HAP-1 (cell line): ENCODE measurements at places on chromosomes 2 and 18.

GRCh38 chr2:80579756-80580155 lies 275.2 kb upstream of the LRRTM1 start:
- no peak for DNase-seq

DNA sequence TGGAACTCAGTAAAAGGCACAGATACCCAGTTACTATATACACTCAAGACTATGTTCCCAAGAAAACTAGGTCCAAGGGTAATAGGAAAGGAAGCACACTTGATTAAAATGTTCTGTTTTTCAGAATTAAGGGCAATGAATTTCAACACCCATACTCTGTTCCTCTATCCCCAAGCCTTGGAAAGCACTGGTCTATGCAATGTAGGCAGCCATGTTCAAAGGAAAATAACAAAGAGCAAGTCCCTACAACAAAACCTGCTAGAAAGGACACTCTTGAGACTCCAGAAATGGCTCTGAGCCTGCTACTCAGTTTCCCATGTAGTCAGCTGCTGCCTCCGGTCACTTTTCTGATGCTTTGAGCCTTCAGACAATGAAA lies 6.8 kb downstream of the CYB5A start:
- DNase-seq = no peak

GRCh38 chr2:182631299-182631698 lies 84.8 kb upstream of the DNAJC10 start:
- no peak for DNase-seq

GRCh38 chr2:35114765-35115164 lies 1240.8 kb upstream of the CRIM1 start:
- DNase-seq = no peak

- DNase-seq = peak; percentile 89
Observed at GRCh38 chr2:66699793-66700676, 265.1 kb downstream of the MEIS1 start.

DNA sequence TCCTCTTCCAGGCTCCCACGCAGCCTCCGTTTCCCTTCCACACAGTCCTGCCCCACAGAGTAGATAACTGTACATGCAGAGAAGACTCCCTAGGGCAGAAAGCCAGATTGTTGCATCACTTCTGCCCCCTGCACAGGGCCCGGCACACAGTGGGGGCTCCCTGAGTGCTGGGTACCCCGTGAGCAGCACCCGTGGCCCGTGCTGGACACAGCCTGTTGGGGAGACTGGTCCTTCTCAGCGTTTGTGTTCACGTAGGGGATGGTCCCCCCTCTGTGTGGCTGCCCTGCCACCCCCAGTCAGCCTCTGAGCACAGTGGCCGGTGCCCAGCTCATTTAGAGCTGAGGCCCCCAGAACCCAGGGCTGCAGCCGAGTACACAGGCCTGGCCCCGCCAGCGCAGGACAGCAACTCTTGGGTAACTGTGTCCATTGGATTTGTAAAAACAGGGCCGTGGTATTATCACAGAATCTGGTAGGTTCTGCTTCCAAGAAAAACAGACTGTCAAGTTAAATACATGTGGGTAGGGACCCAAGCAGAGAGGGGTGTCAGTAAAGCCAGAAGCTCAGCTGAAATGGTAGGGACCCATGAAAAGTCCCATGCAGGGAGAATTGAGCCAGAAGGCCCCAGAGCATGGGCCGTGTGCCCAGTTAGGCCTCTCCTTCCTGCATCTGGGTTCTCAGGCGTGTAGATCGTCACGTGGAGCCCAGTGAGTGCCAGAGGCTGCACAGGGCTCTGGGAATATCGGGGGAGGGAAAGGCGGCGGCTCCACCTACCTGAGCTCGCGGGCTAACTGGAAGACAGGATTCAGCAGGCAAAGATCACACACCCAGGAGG lies 257.3 kb downstream of the ATAD2B start:
- DNase-seq = no peak

DNA sequence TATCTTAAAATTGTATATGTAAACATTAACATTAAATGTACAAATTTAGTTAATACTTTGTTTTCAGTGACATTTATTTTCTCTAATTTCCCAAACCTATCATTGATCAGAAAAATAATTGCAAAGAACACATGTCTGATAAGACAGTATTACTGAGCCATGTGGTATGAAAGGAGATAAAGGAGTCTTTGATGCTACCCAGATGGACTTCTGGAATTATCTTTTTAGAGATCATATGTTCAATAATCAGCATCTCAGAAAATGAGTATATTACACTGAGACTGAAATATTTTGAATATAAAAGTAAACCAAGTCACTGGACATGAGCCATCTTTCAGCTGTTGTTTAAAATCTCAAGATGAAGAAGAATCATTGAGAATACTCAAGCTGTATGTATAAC lies 153.3 kb downstream of the PHLPP1 start:
- DNase-seq = no peak

- DNase-seq = no peak
Observed at GRCh38 chr2:148046802-148047201, 25.9 kb downstream of the MBD5 start.

GRCh38 chr2:166088634-166089033 lies 39.2 kb downstream of the SCN1A start:
- no peak for DNase-seq

DNA sequence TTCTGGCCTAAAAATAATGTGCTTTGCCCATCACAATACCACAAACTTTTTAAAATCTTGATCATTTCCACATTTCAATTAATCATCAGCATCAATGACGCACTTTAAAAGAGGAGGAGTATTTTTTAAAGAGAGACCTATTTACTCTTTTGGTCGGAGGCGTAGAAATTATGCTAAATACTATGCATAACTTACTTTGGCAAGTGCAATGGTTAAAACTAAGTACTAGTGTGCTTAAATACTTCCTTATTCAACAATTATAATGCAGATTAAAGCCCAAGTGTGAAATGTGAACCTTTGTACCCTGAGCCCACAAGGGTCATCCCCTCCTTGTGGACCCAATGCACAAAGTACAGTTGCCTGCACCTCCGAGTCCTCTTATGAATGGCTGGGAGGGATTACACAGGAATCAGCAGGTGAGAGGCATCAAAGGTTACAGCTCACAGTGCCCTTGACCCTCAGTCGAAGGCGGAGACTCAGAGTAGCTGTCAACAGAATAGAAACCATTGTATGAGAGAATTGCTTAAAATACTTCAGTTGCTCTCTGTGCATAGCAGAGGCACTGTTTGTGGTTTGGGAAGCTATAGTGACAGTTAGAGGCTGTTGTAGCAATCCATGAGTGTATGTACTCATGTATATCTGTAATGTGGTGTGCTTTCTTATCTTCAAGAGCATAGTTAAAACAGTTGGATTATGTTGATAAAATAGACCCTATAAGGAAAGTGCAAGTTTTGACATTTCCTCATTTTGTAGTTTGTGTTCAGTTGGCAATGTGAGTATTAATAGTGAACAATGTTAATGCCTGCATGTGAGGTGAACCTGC lies 151.7 kb upstream of the ITGA4 start:
- peak; percentile 49 for DNase-seq

GRCh38 chr2:144146876-144147275 lies 373.0 kb downstream of the ZEB2 start:
- no peak for DNase-seq

DNA sequence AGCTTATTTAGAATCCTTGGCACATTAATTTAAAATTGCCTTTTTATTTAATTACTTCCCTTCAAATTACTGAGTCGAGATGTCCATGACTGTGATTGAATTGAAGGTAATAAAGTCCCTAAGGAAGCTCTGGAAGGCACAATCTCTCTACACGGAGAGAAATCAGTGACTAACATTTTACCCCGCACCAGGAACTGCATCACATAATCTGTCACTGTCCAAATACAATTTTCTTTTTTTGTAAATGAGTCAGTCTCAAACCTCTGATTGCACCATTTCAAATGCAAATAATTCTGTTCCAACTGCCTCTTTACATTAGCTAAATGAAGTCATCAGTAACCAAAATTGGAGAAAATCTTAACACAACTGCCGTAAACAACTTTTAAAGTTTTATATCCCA lies 311.9 kb downstream of the CCDC178 start:
- DNase-seq = no peak

GRCh38 chr2:53242090-53242489 lies 525.5 kb upstream of the CHAC2 start:
- DNase-seq = no peak

GRCh38 chr2:19743641-19744040 lies 158.1 kb downstream of the TTC32 start:
- DNase-seq = no peak

DNA sequence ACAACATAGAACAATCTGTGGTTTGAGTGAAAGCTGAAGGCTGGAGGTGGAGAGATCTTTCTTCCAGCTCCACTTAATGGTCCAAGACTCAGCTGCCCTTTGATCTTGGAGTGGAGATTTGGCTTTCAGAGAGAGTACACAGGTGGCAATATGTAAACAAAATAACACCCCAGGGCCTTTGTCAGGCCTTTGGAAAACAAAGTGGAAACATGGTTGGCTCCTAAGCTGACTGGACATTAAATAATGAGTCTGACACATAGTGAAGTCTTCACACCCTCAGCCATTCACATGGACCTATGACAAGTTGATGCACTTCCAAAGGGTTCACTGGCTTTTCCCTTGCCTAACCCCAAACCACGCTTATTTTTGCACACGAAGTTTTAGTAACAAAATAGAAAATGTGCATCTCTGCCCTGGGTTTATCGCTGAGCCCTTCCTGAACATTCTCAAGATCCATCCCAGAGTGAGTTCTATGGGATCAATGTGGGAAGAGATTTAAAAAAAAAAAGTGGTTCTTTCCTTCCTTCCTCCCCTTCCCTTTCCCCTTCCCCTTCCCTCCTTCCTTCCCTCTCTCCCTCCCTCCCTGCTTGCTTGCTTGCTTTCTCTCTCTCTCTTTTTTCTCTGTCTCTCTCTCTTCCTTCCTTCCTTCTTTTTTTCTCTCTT lies 201.3 kb upstream of the NT5C1B start:
- DNase-seq = no peak

GRCh38 chr2:139031722-139032121 lies 251.5 kb upstream of the NXPH2 start:
- DNase-seq = peak; percentile 31

DNA sequence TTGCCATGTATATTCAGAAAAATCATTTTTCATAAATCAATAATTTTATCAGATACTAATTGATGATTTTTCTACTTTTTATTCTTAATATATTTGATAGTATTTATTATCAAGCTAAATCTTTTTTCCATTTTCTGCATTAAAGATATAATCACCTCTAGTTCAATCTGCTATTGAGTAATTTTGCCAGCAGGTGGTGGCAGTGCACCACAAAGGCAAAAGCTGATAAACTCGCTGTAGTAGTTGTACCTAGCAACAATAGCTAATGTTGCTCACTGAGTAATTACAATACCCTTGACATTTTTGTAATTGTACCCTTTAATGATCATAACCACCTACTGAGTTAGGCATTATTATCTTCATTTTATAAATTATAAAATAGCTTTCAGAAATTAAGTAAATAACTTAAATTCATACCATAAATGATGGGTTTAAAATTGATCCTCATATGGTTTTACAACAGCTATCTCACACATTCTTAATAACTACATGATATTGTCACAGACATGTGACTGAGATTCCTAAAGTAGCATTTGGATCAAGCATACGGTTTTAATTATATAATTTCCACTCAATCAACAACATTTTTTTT lies 52.0 kb upstream of the CALCRL start:
- peak; percentile 66 for DNase-seq
